ENCODE measurements at places on chromosomes 2 and 18. TPM values are rescaled to one million over a fixed set of nuclear protein-coding genes. Genes with fewer than 3 reads are reported as not detected.
A peak's percentile ranks its signal among the peaks of the same experiment; 100 is the strongest.

- DNase-seq = no peak
Measured at GRCh38 chr18:79612291-79613108, 67.1 kb upstream of the CTDP1 start.

DNA sequence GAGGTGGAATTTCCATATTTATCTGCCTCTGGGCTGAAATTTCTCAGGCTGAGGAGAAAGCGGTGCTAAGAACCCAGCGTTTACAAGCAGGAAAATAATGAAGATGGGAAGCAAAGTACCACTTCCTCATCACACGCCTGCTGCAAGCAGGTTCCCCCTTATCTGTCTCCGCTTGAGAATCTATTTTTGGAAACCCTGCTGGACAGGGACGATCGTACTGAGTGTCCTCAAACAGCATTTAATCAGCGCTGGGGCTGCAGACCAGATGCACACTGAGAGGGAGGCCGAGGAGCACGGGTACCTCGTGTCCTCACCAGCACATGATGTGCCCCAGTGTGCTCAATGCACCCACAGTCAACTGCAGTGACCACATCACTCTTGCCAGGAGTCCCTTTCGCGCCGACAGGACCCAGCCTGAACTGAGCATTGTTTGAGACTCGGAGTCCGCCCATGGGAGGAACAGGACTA lies 160.4 kb downstream of the HDAC4 start:
- no peak for DNase-seq

DNA sequence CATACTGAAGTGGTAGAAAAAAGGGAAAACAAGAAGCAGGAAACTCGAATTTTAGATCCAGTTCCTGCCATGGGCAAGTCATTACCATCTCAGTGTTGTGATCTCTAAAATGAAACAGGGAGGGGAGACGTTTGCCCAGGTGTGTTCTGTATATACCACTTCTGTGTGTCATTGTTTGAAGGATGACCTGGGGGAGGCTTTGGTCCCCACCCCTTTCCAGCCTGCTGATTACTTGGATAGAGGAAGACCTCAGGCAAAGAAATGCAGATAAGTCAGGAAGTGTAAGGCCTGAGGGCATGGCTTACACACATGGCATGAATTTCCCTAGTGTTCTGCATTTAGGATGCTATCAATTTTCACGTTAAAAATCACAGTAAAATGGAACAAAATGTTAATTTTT lies 205.2 kb upstream of the CXCR4 start:
- no peak for DNase-seq

- DNase-seq = no peak
Measured at GRCh38 chr2:44330801-44331200, 30.5 kb downstream of the PREPL start.

DNA sequence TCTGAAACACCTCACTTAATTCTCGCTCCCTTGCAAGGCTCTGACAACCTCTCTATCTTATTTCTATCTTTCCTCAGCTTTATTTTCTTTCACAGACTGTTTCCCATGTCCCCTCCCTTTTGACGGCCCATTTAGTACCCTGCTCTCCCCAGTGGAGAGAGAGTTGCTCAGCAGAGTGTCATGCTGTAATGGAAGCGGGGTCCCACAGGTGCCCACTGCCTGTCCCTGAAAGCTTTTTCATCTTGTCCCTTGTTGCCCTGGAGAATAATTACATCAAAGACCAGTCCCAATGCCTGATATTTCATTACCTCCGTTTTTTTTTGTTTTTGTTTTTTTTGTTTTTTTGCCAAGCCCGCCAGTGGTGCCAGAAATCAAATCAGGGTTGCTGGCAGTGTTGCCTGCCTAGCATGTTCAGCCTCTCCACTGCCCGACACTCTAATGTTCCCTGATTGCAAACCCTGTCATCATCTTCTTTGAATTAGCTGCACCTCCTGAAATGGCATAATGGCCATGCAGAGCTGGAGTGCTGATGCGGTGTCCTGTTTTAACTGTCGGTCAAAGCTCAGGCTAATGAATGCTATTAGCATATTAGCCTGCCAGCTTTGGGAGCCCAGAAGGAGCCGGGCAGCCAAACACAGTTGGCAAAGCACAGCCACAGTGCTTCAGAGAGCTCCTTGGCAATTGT lies 71.2 kb upstream of the CAVIN2 start:
- no peak for DNase-seq

- DNase-seq = peak; percentile 56
Measured at GRCh38 chr18:48023334-48024008, 93.0 kb upstream of the SMAD2 start.

- peak; percentile 96 for DNase-seq
Measured at GRCh38 chr2:234588054-234588430, 91.2 kb upstream of the ARL4C start.

GRCh38 chr2:136116813-136117390 lies 1.0 kb downstream of the CXCR4 start:
- no peak for DNase-seq

Gene FOXD4L1
- total RNA-seq = not detected

Gene REG1B
- not detected for total RNA-seq

Gene OTOS
- not detected for total RNA-seq

Gene FSHR
- not detected for total RNA-seq

Gene CNDP1
- total RNA-seq = 0.51 TPM

Gene RAPGEF4
- total RNA-seq = 5.4 TPM

Gene CHST9
- not detected for total RNA-seq

Data from SK-MEL-5 (cell line).